NCI-H187 treated with DMSO at 0.1 percent for 48 hours (cell line): ENCODE measurements at places on chromosomes 4 and X.

- no peak for DNase-seq
Measured at GRCh38 chr4:22635692-22636091, 57.0 kb upstream of the GBA3 start.

DNA sequence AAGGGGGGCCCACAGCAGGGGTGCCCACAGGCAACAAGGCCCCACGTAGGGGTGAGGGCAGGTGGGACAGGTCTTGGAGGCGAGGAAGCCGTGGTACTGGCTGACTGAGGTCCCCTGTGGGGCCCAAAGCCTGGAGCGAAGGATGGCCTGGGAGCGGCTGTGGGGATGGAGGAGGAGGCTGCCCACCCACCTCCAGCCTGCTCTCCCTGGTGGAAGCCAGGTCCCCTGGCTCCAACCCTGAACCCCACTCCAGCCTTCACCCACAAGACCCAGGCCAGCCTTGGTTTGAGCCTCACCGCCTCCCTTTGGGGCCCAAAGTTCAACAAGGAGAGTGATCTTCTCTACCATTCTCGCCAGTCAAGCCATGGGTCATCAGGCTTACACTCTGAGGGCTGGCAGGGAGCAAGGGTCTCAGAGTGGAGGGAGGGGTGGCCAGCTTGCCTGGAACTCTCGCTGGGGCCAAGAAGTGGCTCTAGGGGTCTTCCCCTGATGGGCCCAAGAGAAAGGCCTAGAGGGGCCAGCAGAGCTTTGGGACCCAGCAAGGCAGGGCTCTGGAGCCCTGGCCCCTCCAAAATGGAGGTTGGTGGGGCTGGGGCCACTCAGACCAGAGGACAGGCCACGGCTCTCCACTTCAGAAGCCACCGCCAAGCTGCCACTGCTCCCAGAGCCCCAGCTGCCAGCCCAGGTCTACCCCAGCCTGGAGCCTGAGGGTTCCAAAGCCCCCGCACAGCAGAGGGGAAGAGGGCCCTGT, 5.0 kb downstream of the PNCK start:
- DNase-seq = no peak

- DNase-seq = no peak
Measured at GRCh38 chr4:177528620-177529019, 86.4 kb upstream of the AGA start.

DNA sequence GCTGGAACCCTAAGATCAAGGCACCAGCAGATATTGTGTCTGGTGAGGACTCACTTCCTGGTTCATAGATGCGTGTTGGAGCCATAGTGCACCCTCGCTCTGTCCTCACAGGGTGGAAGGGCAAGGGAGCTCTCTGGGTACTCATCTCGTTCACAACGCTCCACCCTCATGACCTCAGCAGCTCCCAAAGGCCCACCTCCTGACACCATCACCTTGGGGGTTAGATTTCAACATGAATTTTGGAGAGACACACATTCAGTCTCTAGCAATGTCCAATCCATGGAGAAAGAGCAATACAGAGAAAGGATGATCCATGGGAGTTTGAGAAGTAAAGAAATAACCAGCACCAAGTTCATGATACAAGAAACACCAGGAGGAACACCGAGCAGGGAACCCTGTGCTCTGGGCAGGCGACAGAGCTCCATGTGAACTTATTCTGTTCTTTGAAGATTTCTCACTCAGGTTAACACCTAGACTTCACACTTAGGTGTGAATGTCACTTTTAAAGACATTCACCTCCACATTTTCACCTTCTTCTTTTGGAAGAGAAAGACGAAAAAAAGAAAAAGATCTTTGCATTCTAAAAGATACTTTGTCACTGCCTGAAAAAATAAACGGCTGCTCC, 171.8 kb upstream of the FAM9B start:
- no peak for DNase-seq

DNA sequence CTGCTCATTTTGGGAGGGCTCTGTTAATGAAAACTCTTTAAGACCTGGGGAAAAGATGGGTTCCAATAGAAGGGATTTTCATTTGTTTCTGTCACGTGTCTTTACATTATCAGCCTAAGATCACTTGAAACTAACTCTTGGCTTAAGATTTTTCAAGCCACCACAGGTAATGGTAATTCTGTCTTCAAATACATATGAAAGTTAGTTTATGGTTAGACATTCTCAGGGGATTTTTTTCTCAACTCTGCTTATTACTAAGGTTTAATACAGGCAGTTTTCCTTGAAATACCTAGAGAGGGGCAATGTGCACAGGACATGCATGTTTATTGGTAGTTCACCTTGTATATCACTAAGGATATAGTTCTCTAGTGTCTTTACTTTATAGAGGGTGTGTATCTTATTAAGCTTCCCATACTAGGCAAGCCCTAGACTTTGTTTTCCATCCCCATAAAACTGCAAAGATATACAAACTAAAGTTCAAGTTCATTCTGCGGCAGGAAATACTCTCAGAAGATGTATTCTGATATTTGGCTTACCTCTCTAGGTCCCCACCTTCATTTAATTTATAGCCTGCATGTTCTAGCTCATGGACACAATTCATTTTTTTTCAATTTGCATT, 38.2 kb upstream of the MYOZ2 start:
- DNase-seq = no peak

DNA sequence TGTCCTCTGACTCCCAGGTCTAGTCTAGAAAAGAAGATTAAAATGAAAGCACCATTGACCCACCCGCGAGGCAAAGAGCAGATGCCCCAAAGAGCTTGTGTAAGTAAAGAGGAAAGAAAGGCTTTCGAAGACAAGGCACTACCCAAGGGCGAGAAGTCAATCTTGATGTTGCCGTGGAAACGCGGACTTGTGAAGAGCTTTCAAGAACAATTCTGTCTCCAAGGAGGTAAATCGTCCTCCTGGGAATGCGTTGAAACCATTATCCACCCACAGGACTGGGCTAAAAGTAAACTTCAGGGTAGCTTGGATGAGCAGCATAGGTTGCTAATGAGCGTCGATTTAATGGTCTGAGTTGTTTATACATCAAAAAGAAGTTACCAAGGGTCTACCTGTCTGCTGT, 189.3 kb downstream of the DHRSX start:
- DNase-seq = no peak

DNA sequence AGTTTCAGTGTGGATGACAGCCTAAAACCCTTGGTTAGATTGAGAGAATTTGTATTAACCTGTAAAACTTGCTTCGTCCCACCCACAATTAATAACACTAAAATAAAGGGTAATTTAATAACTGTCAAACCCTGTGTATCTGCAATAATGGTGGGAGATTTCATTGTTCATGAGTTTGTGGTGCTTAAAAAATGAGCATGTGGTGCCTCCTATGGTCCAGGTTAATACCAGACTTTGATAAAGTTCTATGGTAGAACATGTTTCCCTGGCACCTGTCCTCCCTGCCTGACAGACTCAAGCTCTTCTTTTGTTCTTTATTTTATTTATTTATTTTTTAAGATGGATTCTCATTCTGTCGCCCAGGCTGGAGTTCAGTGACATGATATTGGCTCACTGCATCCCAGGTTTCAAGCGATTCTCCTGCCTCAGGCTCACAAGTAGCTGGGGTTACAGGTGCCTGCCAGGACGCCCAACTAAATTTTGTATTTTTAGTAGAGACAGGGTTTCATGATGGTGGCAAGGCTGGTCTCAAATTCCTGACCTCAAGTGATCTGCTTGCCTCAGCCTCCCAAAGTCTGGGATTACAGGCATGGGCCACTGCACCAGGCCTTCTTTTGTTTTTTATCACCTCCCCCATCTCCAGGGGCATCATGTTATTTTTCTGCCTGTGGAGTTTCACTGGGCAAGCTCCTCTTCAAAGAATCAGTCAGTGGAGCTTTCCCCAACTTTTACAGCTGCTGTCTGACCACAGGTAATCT, 289.2 kb downstream of the NR3C2 start:
- DNase-seq = no peak

DNA sequence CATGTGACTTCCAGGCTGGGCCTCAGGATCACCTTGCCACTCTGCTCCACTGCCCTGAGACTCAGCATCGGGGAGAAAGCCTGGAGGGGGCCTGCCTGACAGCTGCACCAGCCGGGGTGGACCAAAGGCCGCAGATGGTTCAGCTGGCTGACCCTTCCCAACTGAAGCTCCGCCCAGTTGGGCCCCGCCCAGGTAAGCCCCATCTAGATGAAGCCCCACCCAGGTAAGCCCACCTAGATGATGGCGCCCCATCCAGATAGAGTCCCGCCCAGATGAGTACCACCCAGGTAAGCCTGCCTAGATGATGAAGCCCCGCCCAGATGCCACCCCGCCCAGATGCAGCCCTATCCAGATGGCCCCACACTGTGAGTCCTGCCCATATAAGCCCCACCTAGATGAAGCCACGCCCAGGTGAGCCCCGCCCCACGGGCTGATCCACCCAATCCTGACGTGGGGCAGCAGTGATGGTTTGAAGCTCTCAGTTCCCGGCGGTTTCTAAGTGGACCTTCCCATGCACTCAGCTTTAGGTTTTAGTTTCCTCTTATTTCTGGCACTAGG, 10.0 kb downstream of the ZFYVE28 start:
- no peak for DNase-seq

DNA sequence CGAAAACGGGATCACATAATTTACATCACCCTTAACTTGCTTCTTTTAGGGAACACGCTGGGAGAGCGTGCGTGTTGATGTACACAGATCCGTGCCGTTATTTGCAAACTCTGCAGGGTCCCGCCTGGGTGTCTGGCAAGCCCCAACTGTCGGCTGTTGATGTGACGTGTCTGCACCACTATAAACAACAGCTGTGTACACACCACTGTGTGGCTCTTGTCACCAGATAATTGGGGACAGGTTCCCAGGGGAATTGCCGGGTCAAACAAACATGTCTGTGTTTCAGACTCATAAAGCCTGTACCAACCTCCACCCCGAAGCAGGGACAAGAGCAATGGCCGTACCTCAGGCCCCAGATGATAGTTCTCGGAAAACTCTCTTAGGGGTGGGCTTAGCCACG, 105.0 kb upstream of the AFAP1 start:
- peak; percentile 91 for DNase-seq

DNA sequence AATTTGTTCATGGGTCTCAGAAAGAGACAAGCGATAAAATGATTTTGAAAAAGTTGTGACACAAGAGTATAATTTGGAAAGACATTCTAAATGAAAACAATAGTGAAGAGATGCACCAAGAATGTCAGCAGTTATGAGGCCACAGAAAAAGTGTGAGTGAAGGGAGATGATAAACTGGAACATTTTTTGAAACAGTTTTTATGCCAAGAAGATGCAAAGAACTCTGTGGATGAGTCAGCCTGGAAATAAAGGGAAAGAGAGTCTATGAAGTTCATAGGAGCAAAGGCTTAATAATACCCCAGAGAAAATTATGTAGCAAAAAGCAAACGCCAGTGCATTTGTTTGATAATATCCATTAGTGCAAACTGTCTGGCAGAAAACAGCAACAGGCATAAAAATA, 188.4 kb upstream of the TBC1D9 start:
- DNase-seq = no peak

- no peak for DNase-seq
Measured at GRCh38 chr4:40967550-40967949, 217.8 kb downstream of the NSUN7 start.

DNA sequence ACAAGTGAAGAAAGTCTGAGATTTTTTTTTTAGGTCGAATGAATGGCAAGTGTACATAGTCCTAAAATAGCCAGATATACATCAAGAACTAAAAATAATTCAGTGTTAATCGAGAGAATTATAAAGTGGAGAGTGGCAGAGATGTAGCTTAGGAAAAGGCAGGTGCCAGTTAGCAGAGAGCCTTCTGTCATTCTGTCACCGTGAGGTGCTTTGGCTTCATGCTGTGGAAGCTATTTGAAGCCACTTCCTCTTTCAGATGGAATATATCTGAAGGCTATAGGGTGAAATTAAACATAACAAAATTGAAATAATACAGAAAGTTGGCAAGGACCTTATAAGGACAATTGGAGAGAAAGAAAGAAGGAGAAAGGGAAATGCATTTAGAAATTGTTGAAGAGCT, 756.3 kb downstream of the CCSER1 start:
- DNase-seq = no peak

GRCh38 chrX:48696909-48697727, 584 bp downstream of the SUV39H1 start:
- DNase-seq = no peak

DNA sequence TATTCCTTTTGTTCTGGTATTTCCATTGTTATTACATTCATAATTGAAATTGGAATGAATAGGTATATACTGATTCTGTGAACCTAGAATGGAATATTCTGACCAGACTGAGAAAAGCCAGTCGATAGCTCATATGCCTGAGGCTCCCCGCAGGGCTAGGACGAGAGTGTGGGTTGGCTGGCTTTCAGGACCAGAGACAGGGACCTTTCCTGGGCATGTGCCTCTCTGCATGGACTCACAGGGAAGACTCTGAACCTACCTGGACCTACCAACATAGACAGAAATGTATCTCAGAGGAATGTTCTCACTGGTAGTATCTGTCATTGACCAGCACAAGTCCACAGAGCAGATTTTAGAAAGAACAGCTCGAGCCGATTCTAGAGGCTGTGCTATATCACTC, 214.6 kb downstream of the FRMPD4 start:
- DNase-seq = no peak

DNA sequence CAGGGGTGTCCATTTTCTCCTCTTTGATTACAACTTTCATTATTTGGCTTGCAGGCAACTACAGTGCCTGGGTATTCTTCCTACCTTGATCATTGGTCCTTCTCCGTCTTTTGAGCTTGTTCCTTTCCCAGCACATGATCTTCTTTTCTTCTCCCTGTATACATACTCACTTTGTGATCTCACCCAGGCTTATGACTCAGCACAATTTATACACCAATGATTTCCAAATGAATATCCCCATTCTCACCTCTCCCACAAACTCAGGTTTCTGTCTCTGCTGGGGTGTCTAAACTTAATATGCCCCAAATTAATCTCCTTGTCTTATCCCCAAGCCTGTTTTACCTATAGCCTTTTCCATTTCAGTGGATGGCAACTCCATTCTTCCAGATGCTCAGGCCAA, 19.5 kb upstream of the C4orf54 start:
- DNase-seq = no peak

DNA sequence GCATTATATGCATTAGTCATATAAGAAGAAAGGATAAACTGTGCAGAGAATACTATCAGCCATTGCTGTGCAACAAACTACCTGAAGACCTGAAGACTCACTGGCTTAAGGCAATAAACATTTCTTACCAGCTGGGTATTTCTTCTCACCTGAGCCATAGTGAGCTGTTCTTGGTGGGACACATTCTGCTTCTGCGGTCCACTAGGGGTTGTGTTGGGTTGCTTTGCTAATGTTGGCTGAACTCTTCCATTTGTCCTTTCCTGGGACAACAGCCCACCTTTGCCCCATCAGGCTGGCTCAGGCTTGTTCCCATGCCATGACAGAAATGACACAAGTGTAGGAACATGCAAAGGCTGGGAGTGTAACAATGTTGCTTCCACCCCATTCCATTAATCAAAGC, 388.6 kb downstream of the PCDH7 start:
- DNase-seq = no peak

- DNase-seq = no peak
Measured at GRCh38 chr4:73944061-73944875, 37.6 kb downstream of the PF4 start.

- no peak for DNase-seq
Measured at GRCh38 chr4:176303938-176304337, 15.8 kb upstream of the SPCS3 start.

- no peak for DNase-seq
Measured at GRCh38 chr4:24003926-24004325, 114.1 kb upstream of the PPARGC1A start.

GRCh38 chr4:132662456-132662855, 486.6 kb upstream of the PCDH10 start:
- DNase-seq = no peak

- no peak for DNase-seq
Measured at GRCh38 chr4:99615170-99615820, 40.7 kb downstream of the MTTP start.
